Activated effector memory CD4-positive, alpha-beta T cell treated with anti-CD3 and anti-CD28 coated beads, Interleukin-2, amount 50 U/mL, for 16 hours (primary cell): ENCODE measurements at places on chromosomes 2 and 18.

GRCh38 chr2:155690785-155691184, 641.7 kb downstream of the NR4A2 start:
- DNase-seq = no peak

DNA sequence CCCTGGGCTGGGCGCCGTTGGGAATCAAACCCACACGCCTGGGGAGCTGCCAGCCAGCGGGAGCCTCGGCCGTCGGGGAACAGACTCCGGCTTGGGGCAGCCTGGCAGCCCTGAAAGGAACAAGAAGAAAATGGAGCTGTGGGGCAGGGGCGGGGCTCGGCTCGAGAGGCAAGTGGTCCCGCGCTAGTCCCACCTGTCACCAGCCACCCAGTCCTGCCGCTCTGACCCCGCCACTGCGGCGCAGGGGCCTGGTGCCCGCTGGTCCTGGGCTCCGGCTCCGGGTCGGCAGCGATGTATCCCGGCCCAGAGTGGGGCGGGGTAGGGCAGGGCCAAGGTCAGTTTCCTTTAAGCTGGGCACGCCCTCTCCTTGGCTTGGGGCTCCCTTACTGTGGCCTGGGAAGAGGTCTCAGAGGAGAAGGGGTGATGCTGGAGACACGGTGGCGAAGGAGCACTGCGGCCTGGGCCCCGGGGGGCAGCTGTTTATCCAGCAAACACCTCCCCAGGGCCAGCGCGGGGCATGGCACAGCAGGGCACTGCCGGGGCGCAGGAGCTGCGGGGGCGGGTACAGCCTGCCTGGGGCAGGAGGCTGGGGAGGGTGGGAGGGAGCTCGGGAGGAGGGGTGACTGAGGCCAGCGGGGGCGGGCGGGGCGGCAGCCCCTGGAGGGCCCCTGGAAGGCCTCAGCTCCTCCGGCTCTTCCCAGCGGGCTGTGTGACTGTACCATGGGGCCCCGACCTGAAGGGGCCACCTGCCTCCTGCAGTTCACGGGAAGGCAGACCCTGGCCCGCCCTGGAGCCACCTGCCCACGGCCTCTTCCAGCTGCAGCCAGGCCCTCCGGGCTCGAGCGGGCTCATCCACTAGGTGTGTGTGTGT, 15.6 kb downstream of the ODC1 start:
- peak; percentile 75 for DNase-seq

- no peak for DNase-seq
These were observed 465.0 kb upstream of the SOX11 start for GRCh38 chr2:5227062-5227699.

- no peak for DNase-seq
These were observed 105.3 kb downstream of the TSN start for GRCh38 chr2:121860758-121861227.

DNA sequence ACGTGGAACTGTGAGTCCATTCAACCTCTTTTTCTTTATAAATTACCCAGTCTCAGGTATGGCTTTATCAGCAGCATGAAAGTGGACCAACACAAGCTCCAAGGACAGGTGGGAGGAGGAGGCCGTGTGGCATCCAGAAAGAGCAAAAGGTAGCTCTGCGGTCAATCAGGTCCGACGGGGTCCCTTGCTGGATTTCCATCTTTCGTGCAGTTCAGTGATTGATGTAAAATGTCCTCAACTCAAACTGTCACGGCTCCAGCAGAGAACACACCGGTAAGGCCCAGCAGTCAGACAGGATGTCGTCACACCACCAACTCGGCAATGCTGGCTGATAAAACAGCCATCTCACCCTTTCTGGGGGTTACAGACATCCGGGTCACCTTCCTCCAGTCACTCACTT, 123.3 kb downstream of the PXDN start:
- no peak for DNase-seq

- no peak for DNase-seq
These were observed 522.0 kb downstream of the PLCL1 start for GRCh38 chr2:198326431-198326830.

DNA sequence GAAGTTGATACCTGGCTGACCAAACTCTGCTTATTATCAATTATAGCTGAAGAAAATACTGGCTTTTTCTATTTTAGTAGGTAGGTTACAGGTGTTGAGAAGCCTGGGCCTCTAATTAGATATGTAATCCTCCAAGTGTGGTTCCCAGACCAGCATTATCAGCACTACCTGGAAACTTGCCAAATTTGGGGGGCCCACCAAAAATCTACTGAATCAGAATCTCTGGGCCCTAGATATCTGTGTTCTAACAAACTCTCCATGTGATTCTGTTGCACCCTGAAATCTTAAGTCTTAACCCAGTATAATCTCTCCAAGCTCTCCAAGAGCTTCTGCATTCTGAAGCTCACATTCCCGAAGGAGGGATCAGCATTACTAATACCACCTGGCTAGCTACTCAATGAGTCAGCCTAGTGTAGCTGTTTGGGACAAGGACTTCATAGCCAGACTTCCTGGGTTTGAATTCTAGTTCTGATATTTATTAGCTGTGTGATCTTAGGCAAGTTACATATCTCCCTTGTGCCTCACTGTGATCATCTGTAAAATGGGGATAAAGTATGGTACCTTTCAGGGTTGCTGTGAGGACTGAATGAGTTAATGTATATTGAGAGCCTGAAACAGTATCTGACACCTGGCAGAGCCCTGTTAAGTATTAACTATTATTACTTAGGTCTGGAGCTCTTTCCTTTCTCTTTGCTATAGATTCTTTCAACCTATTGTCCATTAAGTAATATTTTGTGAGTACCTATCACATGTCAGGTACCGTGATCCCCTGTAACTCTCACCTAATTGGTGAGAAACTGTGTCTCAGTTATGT, 94.1 kb upstream of the CD302 start:
- DNase-seq = no peak

DNA sequence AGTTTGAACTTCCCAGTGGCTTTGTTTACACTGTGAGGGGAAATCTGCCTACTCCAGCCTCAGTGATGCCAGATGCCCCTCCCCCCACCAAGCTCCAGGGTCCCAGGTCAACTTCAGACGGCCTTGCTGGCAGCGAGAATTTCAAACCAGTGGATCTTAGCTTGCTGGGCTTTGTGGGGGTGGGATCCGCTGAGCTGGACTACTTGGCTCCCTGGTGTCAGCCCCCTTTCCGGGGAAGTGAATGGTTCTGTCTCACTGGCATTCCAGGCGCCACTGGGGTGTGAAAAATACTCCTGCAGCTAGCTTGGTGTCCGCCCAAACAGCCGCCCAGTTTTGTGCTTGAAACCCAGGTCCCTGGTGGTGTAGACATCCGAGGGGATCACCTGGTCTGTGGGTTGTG, 70.0 kb upstream of the NEUROD1 start:
- no peak for DNase-seq

DNA sequence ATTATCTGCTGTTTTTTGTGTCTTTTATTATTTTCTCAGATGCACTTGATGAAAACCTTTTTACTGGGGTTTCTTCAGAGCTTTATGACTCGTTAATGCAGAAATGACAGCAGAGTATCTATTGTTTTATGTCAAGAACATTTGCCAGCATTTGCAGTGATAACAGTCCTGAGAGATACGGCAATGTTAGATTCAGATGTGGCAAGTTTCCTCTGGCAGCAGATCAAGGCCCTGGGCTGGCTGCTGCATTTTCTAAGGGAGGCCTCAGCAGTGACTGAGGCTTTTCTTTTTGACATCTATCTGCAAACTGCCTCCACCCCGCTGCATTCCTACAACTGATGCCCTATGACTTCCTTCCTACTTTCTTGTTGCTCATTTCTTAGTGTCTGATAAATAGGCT, 40.2 kb downstream of the EFEMP1 start:
- no peak for DNase-seq

- no peak for DNase-seq
These were observed 147.1 kb downstream of the WDSUB1 start for GRCh38 chr2:159139216-159139933.

DNA sequence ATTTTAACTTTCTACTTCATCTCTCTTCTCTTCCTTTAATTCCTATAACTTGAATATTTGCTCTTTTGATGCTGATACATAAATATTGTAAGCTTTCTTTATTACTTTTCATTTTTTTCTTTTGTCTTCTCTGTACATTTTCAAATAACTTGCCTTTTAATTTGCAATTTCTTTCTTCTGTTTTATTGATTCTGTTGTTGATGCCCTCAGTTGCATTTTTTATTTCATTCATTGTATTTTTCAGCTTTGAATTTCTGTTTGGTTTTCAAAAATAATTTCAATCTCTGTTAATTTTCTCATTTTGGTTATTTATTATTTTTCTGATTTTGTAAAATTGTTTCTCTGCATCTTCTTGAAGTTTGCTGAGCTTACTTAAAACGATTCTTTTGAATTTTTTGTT, 47.0 kb downstream of the AQP4 start:
- DNase-seq = no peak

GRCh38 chr2:62185475-62186155, 10.3 kb upstream of the B3GNT2 start:
- DNase-seq = no peak

DNA sequence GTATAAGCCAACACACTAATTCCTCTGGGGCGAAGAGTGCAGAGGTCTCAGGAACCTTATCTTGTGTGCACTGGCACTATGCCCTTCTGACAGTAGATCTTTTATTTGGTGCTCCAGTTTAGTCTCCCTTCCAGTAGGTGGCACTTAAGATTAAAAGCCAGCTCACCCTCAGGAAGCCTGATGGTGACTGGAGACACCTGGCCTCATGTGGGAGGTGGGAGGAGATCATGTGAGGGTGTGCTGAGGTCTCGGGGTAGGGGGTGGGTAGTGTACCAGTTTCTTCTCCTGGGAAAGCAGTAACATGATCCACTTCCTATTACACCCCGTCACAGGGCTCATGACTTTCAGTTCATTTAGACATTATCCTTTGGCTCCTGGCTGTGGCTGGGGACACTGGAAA, 654.9 kb downstream of the ADCYAP1 start:
- DNase-seq = no peak

DNA sequence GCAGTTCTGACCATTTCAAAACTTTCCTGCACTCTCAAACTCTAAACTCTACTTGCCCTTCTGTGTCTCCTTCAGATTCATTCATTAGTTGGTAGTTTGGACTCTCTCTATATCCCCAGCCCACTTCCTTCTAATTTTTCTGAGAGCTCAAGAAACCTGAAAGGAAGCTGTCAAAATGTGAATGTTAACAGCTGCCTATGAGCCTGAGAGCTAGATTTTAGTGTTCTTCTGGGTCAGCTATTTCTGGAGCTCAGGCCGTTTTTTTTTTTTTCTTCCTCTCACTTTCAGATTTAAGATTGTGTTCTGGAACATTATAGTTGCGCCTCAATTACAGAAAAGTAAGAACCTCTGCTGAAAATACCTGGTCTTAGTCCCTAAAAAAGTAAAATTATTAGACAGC, 73.1 kb downstream of the RTN4 start:
- no peak for DNase-seq

DNA sequence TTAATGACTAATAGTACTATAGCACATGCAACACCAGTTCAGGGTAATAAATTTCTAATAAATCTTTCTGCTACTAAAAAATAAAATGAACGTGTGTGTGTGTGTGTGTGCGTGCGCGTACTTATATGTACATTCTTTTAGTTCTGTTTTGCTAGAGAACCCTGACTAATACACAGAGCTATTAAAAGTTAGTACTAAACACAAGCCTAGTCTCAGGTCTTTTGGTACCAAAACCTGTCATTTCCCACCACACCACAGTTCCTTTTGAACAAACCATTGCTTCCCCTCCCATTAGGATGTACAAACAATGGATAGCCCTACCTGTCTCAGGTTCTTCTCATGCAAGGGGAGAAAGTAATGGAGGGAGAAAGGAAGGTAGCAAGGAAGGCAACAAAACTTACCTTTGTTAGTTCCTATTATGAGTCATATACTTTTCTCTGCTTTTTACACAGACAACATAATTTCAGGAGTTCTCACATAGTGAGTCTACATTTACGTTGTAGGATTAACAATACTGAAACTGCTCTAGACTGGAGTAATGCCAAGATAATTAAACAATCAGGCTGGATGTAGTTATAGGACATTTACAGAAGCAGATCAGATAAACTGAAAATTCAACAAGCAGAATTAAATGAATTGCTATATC, 427.2 kb downstream of the KCNJ3 start:
- no peak for DNase-seq

DNA sequence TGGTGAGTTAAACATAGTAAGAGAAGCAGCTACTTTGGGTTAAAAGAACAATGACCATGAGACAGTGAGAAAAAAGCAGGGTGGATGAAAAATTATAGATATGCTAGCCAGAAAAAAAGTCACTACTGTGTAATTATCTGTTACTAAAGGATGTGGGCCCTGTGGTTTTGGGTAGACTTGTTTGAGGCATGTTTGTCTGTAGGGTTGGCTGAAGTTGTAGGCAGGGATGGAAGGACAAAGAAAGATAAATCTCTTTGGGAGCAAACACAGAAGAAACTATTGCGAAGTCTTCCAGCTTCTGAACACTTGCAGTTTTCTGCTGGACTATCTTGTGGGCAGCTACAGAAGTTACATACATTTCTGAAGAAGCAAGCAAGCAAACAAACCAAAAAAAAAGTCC, 28.2 kb downstream of the RND3 start:
- no peak for DNase-seq

GRCh38 chr2:127052057-127052770, 54.7 kb downstream of the BIN1 start:
- DNase-seq = no peak

DNA sequence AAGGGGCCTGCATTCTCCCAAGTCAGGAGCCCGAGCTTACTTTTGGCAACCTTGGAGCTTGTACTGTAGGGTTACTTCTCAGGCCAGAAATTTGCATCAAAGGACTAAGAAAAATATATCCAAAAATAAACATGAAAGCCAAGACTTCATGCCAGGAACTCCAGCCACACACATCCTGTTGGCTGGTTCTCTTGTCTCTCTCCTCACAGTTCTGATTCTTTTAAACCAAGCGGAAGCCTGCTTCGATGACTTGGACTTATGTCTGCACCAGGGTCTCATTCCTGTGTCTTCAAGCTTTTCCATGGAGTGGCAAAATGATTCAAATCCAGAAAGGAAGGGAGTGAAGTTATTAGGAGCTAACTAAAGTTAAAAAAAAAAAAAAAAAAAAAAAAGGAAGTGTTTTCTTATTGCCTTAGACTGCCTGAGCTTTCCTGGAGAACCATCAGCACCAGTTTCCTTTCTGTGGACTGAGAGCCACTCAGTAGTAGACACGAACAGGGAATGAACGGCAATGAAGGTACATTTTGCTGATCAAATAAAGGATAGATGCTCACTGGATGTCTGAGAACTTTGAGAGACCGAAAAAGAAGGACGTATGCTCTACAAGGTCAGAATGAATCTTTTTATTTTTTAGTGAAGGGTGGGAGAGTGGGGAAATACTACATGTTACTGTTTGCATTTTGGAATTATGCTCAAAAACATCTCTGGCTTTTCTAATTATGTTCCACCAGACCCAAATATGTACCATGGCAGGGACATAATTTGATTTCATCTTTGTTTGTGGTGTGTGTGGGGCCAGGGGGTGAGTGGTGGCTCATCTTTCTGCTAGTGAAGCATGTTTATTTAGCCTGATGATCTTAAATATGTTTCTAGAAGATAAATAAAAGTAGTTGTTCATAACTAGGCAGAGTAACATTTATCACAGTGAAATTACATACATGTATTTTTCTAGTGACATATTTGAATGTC, 86.0 kb downstream of the RAPGEF4 start:
- no peak for DNase-seq

- DNase-seq = no peak
These were observed 168.7 kb downstream of the ANKRD44 start for GRCh38 chr2:197141702-197142473.
